ENCODE measurements at places on chromosomes 7 and 10.

- no peak for DNase-seq
These were observed 1.1 kb downstream of the FAM237B start for GRCh38 chr7:90320014-90320413.

- DNase-seq: no peak
These were observed 10.2 kb downstream of the BRI3 start for GRCh38 chr7:98291717-98292116.

DNA sequence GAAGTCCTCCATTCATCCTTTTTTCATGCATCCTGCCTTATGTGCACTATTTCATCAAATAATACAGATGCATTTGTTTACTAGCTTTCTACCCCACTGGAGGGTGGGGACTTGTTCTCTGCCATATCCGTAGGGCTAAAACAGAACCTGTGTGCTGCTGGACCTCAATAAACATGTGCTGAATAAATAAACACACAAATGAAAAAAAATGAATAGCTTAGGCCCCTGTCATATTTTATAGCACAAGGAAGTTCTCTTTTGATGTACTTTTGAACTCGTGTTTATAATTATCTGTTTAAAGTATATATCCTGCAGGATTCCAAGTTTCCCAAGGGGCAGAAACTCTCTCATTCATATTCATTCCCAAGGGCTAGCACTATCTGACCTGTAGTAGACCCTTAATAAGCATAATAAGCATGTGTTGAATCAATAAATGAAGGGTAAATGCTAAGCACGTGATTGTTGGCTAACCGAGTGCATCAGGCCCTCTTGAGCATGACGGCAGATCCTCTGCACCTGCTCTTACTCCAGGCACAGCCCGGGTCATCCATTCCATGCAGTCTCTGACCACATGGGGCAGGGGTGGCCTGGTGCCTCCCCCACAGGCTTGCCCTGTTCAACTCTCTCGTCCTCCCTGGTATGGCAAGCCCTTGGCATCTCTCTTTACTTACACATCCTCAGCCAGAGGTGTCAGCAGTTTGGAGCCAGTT lies 474.1 kb upstream of the ZMIZ1 start:
- no peak for DNase-seq

DNA sequence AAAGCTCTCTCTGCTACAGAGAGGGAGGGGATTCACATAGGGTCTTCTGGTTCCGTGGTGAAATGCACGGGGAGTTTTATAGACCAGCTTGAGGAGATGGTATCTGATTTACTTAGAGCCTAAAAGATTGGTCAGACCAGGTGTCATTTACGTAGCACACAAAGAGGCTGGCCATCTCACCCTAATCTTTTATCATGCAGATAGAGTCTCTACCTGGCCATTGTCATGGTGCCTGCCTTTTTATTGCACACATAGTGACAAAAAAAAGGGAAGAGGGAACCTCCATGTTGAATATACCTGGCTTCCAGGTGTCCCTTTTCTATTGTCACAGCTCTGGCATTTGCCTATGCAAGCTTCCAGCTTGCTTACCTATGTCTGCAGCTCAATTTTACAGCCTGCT lies 1456.1 kb downstream of the GATA3 start:
- DNase-seq: no peak

- no peak for DNase-seq
These were observed 66.9 kb downstream of the GOLGA7B start for GRCh38 chr10:97916586-97916985.

GRCh38 chr10:58797356-58797755 lies 284.7 kb downstream of the BICC1 start:
- no peak for DNase-seq

DNA sequence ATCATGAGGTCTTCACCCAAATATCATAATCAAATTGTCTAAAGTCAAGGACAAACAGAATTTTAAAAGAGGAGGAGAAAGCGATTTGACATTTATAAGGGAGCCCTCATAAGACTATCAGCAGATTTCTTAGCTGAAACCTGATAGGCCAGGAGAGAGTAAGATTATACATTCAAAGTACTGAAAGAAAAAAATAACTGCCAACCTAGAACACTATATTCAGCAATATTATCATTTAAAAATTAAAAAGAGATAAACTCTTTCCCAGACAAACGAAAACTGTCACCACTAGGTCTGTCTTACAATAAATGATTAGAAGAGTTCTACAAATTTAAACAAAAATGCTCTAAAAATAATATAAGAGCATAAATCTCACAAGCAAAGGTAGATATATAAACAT lies 154.1 kb upstream of the TMEM106B start:
- peak; percentile 1 for DNase-seq

GRCh38 chr7:2640482-2640830 lies 8.7 kb downstream of the TTYH3 start:
- DNase-seq: no peak

- DNase-seq: peak; percentile 23
These were observed 315.3 kb upstream of the HGF start for GRCh38 chr7:82085116-82085515.

- DNase-seq: no peak
These were observed 41.1 kb upstream of the CFAP46 start for GRCh38 chr10:132983252-132984007.

GRCh38 chr7:10940704-10941355 lies 32.8 kb upstream of the PHF14 start:
- no peak for DNase-seq

DNA sequence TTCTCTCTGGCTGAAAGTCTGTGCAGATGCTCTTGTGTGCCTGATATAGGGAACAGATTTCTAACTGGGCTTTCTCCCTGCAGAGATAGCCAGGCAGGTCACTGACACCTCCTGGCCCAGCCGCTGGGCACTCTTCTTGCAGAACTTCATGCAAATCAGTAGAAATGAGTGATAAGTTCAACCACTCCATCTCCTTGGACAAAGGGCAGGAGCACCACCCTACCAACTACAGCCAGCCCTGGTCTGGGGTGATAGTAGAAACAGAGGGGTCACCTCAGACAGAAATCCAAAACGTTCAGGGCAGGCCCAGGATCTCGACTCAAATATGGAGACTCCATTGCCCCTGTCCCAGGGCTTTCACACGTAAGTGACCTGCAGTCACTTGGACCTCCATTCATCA lies 917.8 kb upstream of the ZNF722 start:
- no peak for DNase-seq

- DNase-seq: no peak
These were observed 20.8 kb downstream of the VWA2 start for GRCh38 chr10:114259824-114260223.

GRCh38 chr10:102770792-102771191 lies 27.0 kb downstream of the WBP1L start:
- no peak for DNase-seq

DNA sequence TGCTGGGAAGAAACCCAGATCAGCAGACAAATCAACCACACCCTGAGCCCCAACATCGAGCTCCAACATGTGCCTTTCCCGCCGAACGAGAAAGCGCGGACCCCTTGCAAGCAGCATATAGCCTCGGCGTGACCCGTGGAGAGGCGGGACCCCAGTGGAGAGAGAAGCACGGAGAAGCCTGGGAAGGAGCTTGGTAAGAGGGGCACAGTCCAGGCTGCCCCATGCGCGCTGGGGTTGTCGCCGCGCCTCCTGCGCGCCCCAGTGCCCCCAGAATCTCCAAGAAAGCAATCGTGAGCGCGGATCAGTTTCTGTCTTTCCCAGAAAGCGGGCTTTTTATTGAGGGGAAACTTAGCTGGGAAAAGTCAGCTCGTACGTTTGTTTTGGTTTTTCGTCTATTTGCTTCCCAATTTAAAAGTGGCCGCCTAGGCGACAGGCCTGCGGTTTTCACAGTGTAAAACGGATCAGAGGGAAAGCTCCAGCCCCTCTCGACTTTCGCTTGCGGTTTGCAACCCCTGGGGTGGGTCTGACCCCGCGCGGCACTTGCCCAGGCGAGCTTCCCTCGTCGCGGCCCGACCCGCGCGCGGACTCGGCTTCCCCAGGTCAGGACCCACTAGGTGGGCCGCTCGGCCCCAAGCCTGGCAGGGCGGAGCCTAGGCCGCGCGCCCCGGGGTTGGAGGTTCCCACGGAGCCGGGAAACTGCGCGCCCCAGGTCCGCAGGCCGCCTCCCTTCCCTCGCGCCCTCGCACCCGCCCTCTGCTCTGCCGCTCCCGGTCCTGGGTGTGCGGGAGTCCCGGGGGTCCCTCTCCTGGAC lies 31.1 kb downstream of the SKIDA1 start:
- DNase-seq: peak; percentile 77

- no peak for DNase-seq
These were observed 31.8 kb downstream of the TES start for GRCh38 chr7:116242178-116242577.

GRCh38 chr7:116876664-116877442 lies 14.5 kb downstream of the CAPZA2 start:
- DNase-seq: peak; percentile 7

- DNase-seq: peak; percentile 34
These were observed 14.4 kb upstream of the PANK1 start for GRCh38 chr10:89659143-89660131.

DNA sequence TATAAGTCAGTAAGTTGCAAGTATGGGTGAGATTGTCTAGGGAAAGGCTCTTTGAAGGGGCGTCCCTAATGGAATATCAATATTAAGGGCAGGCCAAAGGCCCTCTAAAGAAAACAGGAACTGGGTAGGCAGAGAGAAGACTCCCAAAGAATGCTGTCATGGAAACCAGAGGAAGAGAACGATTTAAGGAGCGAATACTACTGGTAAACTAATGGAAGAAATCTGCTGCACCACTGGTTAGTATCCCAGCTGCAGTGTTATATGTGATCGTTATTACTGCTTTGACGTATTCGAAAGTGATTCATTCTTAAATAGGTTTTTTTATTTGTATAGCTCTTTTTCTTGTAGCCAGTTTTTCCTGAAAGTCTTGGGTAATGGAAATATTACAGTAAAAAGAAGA lies 1.3 kb downstream of the CASP2 start:
- DNase-seq: no peak

GRCh38 chr7:339062-339342 lies 49.0 kb downstream of the FOXL3 start:
- DNase-seq: no peak

DNA sequence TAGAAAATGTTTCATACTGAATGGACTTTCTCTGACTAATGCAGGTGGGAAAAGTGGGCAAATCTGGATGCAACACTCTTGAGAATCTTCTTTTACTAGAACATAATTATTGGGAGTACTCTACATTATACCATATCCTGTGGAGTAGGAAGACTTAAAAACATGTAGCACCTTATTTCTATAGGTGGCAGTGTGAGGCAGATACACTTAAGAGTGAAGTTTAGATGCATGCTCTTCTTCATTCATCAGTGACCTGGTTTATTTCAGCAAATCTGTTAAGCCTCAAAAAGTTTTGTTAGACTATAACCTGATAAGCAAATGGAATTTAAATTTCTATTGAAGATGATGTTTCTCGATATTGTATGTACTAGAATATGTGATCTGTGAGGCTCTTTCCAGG lies 1087.1 kb upstream of the LRRN3 start:
- no peak for DNase-seq

GRCh38 chr7:6015917-6016652 lies 7.0 kb downstream of the AIMP2 start:
- DNase-seq: no peak

DNA sequence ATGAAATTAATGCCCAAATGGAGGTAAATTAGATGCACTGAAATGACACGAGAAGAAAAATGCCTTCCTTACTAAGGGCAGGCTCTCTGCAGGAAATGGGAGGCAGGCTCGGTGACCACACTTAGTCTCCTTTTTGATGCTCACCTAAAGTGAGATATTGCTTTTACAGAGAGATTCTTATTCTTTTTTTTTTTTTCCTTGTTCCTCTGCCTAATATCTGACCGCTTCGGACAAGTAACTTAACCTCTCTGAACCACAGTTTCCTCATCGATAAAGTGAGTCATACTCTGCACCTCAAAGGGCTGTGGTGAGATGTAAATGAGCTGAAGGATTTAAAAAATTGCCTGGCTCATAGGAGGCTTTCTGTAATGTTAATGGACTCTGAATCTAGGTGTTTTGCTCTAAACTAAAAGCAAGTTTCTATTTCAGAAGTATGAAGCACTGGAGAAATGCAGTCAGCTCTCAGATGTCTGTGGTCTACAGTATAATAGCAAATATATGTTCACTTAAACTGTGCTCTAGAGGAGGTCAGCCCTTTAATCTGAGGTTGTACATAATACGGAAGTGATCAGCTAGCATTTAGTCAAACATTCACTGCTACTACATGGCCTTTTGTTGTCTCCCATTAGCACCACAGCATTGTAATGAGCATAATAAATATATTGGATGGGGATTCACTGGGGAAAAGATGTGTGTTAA lies 23.2 kb downstream of the NKX2-3 start:
- no peak for DNase-seq

- DNase-seq: no peak
These were observed 195.0 kb upstream of the AGK start for GRCh38 chr7:141356161-141356560.

DNA sequence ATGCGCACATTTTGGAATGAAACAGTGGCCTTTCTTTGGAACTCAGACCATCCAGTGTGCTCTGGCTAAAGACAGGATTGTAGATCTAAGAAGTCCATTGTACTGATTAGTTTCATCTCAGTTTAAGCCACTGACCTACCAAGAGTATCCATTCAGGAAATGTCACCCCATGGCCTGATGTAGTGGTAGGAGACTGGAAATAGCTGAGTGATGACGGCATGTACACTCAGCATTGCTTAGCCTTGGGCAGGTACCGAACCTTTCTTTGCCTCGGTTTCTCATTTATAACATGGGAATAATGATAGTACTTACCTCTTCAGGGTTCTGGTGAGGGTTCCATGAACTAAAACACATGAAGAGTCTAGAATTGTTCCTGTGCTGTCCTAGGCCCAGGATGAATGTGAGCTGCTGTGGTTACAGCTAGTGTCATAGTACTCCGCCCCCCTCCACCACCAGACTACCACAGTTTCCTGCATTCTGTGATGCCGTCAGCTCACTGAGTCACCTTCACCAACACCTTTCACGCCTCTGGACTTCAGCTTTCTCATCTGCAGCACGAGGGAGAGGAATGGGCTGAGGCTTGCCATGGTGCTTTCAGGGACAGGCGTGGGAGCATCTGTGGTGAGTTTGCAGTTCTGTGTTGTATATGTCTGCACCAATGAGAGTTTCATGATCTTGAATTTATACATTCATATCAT lies 484.0 kb upstream of the GALNT17 start:
- no peak for DNase-seq

DNA sequence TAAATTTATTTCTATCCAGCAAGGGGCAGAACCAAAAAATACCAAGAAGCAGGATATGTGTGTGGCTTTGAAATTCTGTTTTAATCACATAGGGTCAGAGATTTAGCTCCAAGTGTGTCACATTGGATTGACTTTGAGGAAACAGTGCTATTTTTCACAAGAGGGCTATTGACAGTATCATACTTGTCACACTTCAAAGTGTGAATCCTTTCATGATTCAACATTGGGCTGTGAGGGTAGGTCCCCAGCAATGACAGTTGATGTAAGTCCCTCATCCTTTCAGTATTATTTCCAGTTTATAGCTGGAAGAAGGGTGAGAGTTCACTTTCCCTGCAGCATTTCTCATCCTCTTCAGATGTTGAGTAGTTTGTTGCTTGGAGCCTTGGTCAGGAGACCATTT lies 7.4 kb downstream of the CCNY start:
- no peak for DNase-seq
